Foreskin keratinocyte (primary cell): ENCODE measurements at places on chromosomes 11 and 22.

DNA sequence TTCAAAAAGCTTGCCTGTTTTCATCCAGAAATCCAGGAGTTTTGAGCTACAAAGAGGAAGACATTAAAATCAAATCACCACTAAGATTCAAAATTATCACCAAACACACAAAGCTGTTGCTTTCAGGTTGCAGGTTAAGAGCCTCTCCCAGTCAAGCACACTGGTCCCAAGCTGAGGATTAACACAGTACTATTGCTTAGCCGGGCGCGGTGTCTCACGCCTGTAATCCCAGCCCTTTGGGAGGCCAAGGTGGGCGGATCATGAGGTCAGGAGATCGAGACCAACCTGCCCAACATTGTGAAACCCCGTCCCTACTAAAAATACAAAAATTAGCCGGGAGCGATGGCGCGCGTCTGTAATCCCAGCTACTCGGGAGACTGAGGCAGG lies 1165.1 kb downstream of the LRRC4C start:
- no peak for DNase-seq

- no peak for DNase-seq
These were observed 18.8 kb downstream of the SC5D start for GRCh38 chr11:121311373-121311772.

DNA sequence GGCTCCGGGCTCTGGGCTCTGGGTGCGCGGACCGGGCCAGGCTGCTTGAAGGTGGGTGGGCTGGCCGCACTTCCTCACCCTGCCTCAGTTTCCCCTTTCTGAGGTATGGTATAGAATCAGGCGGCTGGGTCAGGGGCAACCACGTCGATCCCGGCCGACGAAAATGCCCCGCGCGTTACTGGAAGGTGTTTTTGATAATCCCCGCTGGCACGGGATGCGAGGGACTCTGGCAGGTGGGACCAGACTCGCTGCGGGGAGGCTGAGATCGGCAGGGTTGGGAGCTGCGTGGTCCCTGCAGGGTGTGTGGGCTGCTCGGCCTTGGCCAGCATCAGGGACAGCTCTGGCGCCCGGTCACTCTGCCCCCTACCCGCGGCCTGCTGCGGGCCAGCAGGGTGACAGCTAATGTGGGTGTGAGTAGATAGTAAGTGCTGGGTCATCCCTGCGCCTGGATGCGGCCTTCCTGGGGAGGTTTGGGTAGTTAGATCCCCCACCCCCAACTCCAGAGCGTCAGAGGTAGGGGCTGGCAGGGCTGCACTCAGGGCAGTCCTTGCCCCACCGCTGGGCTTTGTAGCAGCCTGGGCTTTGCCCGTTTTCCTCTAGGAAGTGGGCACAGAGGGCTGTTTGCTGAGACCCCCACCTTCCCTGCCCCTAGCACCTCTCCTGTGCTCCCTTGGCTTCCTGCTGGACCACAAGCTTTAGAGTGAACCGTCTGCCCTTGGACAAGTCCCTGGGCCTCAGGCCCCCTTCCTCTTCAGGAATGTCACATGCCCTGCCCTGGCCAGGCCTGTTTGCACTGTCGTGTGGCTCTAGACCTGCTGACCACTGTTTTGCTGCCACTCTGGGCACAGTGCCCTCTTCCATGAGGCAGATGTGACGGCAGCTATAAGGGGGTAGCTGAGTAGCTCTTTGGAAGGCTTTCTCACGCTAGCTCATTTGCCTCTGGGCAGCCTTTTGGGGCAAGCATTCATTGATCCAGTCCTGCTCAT lies 579 bp downstream of the TANGO2 start:
- DNase-seq = no peak

DNA sequence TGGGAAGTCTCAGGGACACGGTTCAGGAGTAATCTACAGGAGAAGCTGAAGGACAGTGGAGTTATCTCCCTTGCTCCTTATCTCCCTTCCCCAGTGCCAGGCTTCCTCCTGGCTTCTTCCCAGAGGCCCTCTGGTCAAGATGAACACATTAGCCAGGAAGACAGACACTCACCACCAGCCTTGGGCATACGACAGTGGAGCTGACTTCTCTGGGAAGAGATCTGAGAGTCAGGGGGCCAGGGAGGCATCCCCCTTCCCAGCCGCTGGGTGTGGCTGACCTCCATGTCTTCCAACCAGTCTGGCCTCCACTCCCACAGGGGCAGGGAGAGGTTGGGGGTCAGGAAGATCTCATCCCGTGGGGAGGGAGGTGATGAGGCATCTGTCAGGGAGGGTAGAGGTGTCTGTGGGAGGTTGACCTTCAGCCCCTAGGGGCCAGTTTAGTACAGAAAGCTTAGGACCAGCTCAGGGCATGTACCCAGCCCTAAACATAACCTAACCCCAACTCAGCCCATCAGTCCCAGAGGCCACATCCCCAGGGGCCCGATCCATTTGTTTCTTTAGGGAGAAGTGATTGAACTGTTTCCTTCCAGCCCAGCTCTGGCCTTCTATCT lies 12.7 kb downstream of the ROBO4 start:
- no peak for DNase-seq

DNA sequence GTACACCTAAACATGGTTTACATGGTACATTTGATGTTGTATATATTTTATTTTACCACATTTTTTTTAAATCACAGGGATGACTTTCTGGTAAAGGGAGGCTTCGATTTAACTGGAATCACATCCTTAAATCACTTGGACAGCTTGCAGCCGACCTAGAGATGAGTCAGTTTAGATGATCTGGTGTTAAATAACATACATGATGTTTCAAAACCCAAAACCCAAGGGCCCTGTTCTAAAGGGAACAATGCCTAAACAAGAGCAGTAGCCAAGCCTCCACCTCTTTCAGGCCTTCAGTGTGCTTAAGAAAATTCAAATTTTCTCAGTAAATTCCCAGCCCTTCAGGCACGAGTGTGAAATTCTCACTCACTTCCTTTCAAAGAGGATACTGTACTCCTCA lies 108.8 kb downstream of the WT1 start:
- no peak for DNase-seq

GRCh38 chr11:125662689-125663088 lies 18.0 kb downstream of the ACRV1 start:
- DNase-seq = no peak

DNA sequence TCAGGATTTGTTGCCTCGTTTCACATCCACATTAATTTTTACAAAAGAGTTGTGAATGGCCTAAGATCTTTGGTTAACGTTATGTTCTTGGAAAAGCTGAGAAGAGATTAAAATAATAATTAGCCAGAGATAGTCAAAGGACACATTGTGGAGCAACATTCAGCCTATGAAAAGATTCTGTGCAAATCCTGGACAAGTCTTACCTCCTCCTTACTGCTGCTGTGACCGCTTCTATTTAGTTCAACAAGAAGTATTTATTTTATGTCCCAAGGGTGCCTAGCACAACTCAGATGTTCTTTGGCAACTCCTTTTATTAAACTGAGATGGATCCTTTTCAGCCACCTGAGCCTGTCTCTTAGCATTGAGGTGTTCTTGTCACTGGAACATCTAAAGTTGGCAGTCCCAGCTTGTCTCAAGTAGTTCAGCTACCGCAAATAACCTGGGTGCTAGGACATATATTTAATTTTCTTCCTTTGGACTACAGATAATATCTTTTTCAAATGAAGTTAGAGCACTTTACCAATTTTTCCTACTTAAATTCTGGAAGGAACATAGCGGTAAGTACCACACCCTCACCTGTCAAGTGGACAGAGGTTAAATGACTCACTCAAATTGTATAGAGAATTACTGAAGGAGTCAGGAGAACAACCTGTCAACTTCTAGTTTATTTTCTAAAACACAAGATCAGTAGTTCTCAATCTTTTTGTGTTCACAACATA lies 80.5 kb upstream of the CHRM4 start:
- DNase-seq = no peak

GRCh38 chr11:1694064-1694845 lies 2.7 kb upstream of the KRTAP5-6 start:
- peak; percentile 35 for DNase-seq

DNA sequence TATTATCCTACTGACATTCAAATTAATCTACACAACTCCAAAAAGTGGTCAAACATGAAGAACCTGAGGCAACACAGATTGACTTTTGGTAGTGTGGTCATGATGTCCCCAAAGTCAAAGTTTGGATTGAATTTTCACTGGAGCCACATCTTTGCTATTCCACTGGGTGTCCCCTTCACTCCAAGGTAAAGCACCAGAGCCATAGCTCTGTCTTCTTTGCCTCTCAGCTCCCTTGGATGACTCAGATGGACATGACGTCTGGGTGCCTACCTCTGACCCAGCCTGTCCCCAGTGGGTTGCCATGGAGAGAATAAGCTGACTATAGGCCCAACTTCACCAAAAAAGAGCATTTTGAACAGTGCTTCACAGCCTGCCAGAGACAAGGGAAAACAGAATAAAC lies 57.4 kb upstream of the ARHGAP42 start:
- DNase-seq = peak; percentile 40

- DNase-seq = no peak
These were observed 18.1 kb downstream of the LRP4 start for GRCh38 chr11:46900091-46900746.

GRCh38 chr11:110076371-110076965 lies 16.7 kb upstream of the ZC3H12C start:
- DNase-seq = peak; percentile 90

DNA sequence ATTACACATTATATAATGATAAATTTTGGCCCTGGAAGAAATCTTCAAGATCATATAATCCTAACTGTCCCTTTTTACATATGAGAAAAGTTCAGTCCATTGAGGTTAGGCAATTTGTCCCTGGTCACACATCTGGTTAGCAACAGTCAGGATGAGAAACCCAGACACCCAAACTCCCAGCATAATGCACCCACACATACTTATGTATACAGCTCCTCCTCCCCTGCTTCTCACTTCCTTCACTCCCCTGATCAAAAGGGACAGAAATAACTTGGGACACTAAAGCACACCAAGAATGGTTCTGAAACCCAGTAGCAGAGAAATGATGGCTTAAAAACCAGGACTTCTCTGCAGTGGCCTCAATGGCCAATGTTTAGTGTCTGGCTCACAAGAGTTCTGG lies 11.1 kb downstream of the NUMA1 start:
- no peak for DNase-seq

DNA sequence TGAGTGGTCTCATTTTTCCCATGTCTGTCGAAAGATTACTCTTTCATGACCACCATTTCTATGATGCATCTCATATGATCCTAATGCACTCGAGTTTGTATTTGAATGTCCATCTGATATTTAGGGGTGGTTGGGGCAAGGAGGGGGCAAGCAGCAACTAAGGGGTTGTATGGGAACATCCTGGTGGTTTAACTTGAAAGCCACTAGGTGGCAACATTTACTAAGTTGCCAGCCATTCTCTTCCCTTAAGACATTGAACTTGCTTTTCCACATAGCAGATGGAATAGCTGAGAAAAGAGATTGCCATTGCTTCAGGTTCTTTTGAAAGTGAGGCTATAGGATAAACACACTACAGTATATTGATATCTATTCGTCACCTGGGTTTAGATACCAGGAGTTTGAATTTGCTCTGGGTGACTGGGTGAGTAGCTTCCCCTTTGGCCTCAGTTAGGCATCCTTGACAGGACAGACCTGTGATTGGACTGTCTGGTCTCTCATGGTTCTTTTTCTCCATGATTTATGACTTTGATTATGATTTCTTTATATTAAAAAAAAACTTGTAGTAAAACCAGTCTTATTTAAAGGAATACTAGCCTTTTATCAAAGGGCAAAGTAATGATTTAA lies 32.4 kb downstream of the NF2 start:
- no peak for DNase-seq

GRCh38 chr11:27487706-27488105 lies 15.1 kb upstream of the LGR4 start:
- no peak for DNase-seq

DNA sequence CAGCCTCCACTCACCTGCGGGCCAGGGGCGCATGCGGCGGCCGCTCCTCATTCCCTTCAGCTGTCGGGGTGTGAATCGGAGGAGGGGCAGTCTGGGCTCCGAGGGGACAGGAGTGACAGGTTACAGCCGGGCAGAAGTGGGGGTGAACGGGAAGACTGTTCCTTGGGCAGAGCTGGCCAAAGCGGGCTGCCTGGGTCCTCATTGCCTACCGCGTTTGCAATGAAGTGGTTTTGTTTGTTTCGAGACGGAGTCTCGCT lies 733 bp downstream of the MEI1 start:
- no peak for DNase-seq

GRCh38 chr11:1908618-1909017 lies 10.9 kb upstream of the TNNT3 start:
- DNase-seq = no peak

GRCh38 chr11:131999084-131999483 lies 628.7 kb downstream of the NTM start:
- no peak for DNase-seq

DNA sequence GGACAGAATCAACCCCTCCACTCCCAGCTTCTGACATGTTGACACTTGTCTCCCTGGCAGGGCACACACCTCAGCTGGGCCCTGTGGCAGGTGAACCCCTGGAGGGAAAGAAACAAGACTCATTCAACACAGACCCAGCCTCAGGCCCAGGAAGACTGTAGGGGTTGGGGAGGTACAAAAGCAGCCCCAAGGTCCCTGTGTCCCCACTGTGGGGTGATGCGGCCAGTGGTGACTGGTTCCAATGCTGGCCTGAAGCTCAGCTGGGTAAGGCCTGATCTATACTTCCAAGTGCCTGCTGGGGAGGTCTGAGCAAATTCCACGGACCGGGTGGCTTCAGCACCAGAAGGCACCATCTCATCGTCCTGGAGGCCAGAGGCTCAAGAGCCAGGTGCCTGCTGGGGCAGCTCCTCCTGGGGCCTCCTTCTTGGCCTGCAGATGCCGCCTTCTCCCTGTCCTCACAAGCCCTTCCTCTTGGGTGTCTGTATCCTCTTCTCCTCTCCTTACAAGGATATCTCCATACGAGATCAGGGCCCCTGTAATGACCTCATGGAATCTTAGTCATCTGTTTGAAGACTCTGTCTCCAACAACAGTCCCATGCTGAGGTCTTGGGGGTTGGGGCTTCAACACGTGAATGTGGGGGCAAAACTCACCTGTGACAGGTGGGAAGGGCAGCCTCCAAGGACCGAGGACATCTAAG lies 1492.1 kb downstream of the BRD1 start:
- no peak for DNase-seq

GRCh38 chr11:8833568-8834315 lies 77.2 kb upstream of the AKIP1 start:
- peak; percentile 90 for DNase-seq
